Activated naive CD4-positive, alpha-beta T cell treated with Interleukin-2 at 50 U/mL for 16 hours (primary cell): ENCODE measurements at places on chromosomes 16 and 17.

- DNase-seq = no peak
Observed at GRCh38 chr16:87303431-87303930, 13.7 kb downstream of the C16orf95 start.

GRCh38 chr16:774086-775001 is 13.8 kb downstream of the MSLN start:
- DNase-seq = no peak

- no peak for DNase-seq
Observed at GRCh38 chr17:70636517-70637133, 467.3 kb downstream of the KCNJ2 start.

- no peak for DNase-seq
Observed at GRCh38 chr17:47189732-47190237, 690 bp upstream of the CDC27 start.

- DNase-seq = peak; percentile 48
Observed at GRCh38 chr17:50916026-50916707, 50.0 kb upstream of the TOB1 start.
